ENCODE measurements at places on chromosomes 1 and 21. TPM values are rescaled to one million over a fixed set of nuclear protein-coding genes. Genes with fewer than 3 reads are reported as not detected.

The CFAP141 gene
- total RNA-seq, result not detected

DNA sequence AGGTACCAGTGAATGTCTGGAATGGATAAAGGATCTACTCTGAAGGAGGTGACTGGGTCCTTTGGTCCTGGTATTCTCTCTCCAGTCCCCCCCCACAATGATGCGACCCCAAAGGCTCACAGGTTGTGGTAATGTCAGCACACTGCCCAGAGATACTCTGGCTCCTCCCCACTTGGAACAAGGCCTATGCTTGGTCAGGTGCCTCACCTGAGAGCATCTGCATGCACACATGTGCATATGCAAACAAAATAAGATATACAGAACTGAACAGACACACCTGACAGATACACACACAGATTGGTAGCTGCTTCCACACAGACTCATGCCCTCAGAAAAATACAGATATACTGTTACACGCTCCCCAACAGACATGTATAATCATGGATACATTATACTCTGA lies 33.5 kb downstream of the DMAP1 start:
- H3K4me3 ChIP-seq, result no peak overlapping the region
- no peak for DNase-seq
- H3K27me3 ChIP-seq, result no peaks in the 10 kb centered on the region
- H3K36me3 ChIP-seq, result no peaks in the 10 kb centered on the region
- H3K4me1 ChIP-seq, result no peaks in the 10 kb centered on the region

DNA sequence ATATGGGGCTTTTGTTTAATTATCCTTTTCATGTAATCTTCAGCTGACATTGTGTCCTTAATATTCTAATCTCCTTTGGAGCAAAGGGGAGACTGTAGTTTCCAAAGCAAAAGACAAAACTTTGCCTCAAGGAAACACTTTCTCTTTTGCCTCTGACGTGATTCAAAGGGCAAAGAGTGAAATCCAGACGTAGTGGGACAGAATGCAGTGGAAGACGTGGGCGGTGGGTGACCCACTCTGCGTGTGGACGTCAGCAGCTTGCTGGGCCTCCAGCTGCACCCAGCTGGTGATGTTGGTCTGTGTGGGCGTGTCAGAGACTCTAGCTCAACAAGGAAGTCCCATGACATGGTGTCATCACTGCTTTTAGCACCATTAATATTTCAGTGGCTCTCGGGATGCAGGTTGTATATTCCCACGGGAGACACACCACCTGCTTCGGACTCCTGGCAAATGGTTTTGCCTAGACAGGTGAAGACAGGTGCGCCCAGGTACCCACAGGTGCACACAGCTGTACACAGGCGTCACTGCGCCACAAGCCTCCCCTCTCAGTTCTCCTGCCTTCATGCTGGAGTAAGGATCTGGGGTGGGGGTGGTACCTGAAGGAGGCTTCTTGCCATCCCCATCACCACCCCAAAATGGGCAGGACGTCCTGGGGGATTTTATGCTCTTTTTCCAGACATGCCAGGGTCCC lies 292.1 kb upstream of the VAMP3 start:
- DNase-seq, result no peak
- H3K27ac ChIP-seq, result no peak overlapping the region
- peaks cover 7% of the 10 kb centered on the region for H3K27me3 ChIP-seq
- H3K36me3 ChIP-seq, result no peaks in the 10 kb centered on the region
- H3K4me3 ChIP-seq, result no peak overlapping the region

The PLA2G2F gene
- not detected for total RNA-seq

GRCh38 chr1:2384941-2385481 lies 6.3 kb downstream of the MORN1 start:
- peak; percentile 53 for DNase-seq
- no peak overlapping the region for H3K27ac ChIP-seq
- no peaks in the 10 kb centered on the region for H3K27me3 ChIP-seq
- no peak overlapping the region for H3K4me3 ChIP-seq
- H3K4me1 ChIP-seq, result peaks cover 1% of the 10 kb centered on the region

DNA sequence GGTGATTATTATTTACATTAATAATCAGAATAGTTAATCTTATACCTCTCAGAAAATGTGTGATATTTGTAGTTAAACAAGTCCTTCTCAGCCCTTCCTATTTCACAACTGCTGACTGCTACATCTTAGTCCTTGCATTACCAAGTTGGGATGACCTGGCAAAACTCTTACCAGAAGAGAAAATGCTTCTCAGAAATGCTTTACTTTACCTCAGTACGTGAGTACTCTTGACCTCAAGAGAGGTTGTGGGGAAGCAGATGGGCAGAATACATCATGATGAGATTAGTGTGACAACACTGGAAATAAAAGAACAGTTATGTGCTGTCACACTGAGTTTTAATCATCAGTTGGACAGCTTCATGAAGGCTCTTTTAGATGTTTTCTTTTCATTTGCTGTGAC lies 16.2 kb downstream of the CFAP126 start:
- DNase-seq, result no peak
- H3K36me3 ChIP-seq, result no peaks in the 10 kb centered on the region
- no peaks in the 10 kb centered on the region for H3K27me3 ChIP-seq
- H3K4me1 ChIP-seq, result peaks cover 12% of the 10 kb centered on the region

DNA sequence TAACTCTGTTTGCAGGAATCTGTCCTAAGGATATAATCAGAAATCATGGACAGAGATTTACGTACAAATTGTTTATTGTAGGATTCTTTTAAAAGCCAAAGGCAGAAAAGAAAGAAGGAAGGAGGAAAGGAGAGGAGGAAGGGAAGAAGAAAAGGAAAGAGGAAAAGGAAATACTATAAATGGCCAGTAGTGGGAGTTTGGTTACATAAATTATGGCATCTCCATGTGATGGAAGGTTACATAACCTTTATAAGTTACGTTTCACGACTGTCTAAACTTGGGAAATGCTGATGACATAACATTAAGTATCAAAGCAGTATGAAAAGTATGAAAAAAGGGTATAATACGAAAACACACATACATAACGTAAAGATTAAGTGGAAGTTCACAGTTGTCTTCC lies 39.0 kb downstream of the SMYD2 start:
- peaks cover 22% of the 10 kb centered on the region for H3K36me3 ChIP-seq
- DNase-seq, result no peak
- H3K27ac ChIP-seq, result no peak overlapping the region
- H3K27me3 ChIP-seq, result no peaks in the 10 kb centered on the region
- no peak overlapping the region for H3K4me3 ChIP-seq

GRCh38 chr1:153881751-153882150 lies 41.0 kb downstream of the GATAD2B start:
- no peak overlapping the region for H3K4me3 ChIP-seq
- H3K36me3 ChIP-seq, result no peaks in the 10 kb centered on the region
- DNase-seq, result no peak
- no peak overlapping the region for H3K27ac ChIP-seq
- H3K27me3 ChIP-seq, result no peaks in the 10 kb centered on the region

The VANGL2 gene
- not detected for total RNA-seq

- DNase-seq, result no peak
- peaks cover 26% of the 10 kb centered on the region for H3K4me1 ChIP-seq
- peaks cover 6% of the 10 kb centered on the region for H3K36me3 ChIP-seq
- H3K27me3 ChIP-seq, result no peaks in the 10 kb centered on the region
- H3K4me3 ChIP-seq, result peak overlapping the region; percentile 26
Observed at GRCh38 chr1:153866045-153866850, 56.5 kb downstream of the GATAD2B start.

DNA sequence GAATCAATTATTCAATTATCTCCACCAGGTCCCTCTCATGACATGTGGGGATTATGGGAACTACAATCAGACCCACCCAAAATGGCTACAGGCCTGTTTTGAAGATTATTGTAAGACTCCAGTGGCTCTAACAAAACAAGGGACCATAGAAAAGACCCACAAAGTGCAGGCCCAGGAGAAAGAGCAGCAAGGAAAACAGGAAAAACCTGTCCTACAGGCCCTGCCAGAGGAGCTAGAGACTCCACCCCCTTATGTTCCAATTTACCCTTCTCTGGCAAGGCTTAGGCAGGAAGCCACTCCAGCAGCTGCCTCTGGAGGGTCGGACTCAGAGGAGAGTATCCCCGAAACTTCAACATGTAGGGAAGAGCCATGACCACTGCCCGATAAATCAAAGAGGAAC lies 96.5 kb downstream of the LIPI start:
- DNase-seq, result no peak
- no peak overlapping the region for H3K4me3 ChIP-seq
- no peak overlapping the region for H3K27ac ChIP-seq
- H3K27me3 ChIP-seq, result no peaks in the 10 kb centered on the region
- no peaks in the 10 kb centered on the region for H3K4me1 ChIP-seq

The OR4F29 gene
- total RNA-seq, result not detected

DNA sequence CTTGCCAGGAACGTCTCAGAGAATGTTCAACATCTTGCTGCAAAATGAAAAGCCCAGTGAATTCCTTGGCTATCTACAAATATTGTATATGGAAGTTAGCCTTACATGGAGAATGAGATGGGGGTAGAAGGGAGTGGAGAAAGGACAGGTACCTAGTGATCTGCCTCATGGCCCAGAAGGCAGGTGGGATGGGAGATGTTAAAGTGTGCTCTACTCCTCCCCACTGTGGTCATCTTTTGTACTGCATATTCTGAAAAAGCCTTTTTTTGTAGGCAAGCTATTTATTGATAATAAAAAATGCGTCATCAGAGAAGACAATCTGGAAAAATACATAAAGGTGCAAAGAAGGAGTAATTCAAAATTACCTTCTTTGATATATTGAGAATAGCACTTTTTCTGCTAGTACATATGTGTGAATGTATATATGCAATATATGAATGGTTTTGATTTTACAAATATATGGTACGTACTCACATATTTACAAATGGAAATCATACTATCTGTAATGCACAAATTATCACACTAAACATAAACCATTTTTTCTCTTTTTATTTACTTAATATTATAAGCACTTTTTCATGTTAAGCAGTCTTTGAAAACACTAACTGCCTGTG lies 19.1 kb upstream of the SLC5A9 start:
- H3K36me3 ChIP-seq, result no peaks in the 10 kb centered on the region
- H3K27ac ChIP-seq, result no peak overlapping the region
- H3K27me3 ChIP-seq, result peaks cover 3% of the 10 kb centered on the region
- H3K4me3 ChIP-seq, result no peak overlapping the region

DNA sequence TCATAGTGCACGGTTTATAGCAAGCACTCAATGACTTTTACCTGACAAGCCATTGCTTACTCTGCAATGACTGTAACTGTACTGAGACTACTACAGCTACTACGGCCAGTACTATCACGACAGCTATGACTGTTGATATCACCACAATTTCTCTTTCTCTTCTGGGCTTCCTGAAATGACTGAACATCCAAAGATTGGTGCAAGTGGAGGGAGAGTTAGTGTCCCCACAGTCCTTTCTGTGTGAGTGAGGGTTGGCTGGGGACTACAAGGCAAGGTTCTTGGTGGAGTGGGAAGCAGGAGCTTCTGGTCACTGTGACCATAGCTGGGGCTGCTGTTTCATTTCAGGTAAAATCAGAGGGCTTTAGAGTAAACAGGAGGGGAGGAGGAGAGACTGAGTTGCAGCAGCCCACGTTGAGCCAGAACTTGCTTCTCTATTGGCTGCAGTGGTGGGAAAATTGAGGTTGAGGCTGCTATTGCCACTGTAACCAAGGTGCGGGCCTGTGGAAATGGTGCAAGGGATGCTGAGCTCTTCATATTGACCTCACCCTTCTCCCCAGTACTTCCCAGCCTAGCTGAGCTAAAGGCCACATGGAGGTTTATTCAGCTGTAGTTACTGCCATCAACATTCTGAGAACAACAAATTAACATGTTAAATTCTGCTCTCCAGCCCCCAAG lies 14.1 kb upstream of the IL10 start:
- peak overlapping the region; percentile 65 for H3K4me3 ChIP-seq
- H3K36me3 ChIP-seq, result no peaks in the 10 kb centered on the region
- peaks cover 73% of the 10 kb centered on the region for H3K4me1 ChIP-seq

The SV2A gene
- 1.4 TPM for total RNA-seq

The BRDT gene
- not detected for total RNA-seq

- H3K4me3 ChIP-seq, result no peak overlapping the region
- no peaks in the 10 kb centered on the region for H3K36me3 ChIP-seq
- no peak overlapping the region for H3K27ac ChIP-seq
- H3K4me1 ChIP-seq, result no peaks in the 10 kb centered on the region
- DNase-seq, result no peak
- peaks cover 22% of the 10 kb centered on the region for H3K27me3 ChIP-seq
Observed at GRCh38 chr1:203215573-203215972, 13.9 kb downstream of the CHIT1 start.

DNA sequence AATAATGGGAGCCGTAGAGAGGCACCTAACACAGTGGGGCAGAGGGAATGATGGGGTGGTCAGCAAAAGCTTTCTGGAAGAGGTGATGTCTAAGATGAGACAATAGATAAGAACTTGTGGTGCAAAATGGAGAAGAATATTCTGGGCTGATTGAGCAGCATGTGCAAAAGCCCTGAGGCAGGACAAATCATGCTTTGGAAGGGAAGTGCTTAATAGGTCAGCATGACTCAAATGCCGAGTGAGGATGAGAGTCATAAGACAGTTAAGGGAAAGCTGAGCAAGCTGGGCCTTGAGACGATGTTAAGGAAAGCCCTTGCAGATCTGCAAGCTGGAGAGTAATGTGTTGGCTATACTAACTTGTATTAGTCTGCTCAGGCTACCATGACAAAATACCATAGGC lies 37.3 kb upstream of the ASB17 start:
- no peak for DNase-seq
- H3K4me1 ChIP-seq, result no peaks in the 10 kb centered on the region
- no peak overlapping the region for H3K4me3 ChIP-seq
- H3K27ac ChIP-seq, result no peak overlapping the region

- H3K4me1 ChIP-seq, result peaks cover 62% of the 10 kb centered on the region
- H3K36me3 ChIP-seq, result no peaks in the 10 kb centered on the region
- no peak for DNase-seq
- no peak overlapping the region for H3K27ac ChIP-seq
- H3K27me3 ChIP-seq, result no peaks in the 10 kb centered on the region
Observed at GRCh38 chr21:15060543-15061175, 4.1 kb downstream of the NRIP1 start.

DNA sequence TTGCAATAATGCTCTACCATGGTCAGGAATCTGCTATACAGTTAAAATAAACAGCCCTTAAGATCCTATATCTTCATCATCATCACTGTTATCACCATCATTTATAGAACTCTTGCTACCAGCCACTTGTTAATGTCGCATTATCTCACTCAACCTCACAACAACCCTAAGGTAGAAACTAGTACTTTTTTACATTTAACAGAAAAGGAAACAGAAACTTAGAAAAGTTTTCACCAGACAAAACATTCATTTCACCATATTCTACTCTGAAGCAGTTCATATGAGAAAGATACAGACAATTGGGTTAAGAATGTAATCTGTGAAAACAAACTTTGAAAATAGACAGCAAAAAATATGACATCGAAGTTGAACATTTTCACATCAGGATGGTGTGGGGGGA lies 262.6 kb downstream of the ATG4C start:
- no peaks in the 10 kb centered on the region for H3K4me1 ChIP-seq
- H3K27me3 ChIP-seq, result peaks cover 17% of the 10 kb centered on the region
- no peaks in the 10 kb centered on the region for H3K36me3 ChIP-seq
- no peak for DNase-seq
- H3K27ac ChIP-seq, result no peak overlapping the region

DNA sequence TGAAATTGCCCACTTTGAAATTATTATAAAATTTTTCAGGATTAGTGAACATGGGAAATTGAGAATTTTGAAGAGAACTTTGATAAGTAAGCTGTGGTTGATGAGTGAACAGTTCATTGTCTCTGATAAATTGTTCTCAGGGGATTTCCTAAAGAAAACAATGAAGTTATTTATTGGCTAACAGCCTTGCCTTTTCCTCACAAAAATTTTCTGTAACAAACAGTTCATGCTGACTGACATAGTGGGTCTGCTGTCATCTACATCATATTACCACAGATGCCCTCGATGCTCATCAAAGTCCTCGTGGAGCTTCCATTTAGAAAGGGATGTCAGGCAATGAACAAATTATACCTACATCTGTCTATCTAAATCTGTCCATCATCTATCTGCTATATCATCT lies 113.4 kb downstream of the PTBP2 start:
- H3K27me3 ChIP-seq, result no peaks in the 10 kb centered on the region
- no peak for DNase-seq
- no peaks in the 10 kb centered on the region for H3K36me3 ChIP-seq
- no peak overlapping the region for H3K4me3 ChIP-seq
- H3K27ac ChIP-seq, result no peak overlapping the region

Measured in natural killer cell treated with Interleukin-12 subunit alpha and Interleukin-12 subunit beta and Interleukin-15 and Interleukin-18, amount 100 ng/mL, for 72 hours (primary cell).